RPMI8226 (cell line): ENCODE measurements at places on chromosomes 5 and 9.

GRCh38 chr5:172597755-172598155 lies 43.3 kb upstream of the NEURL1B start:
- DNase-seq: no peak

- no peak for DNase-seq
These were observed 317.6 kb downstream of the ENC1 start for GRCh38 chr5:74322944-74323343.

DNA sequence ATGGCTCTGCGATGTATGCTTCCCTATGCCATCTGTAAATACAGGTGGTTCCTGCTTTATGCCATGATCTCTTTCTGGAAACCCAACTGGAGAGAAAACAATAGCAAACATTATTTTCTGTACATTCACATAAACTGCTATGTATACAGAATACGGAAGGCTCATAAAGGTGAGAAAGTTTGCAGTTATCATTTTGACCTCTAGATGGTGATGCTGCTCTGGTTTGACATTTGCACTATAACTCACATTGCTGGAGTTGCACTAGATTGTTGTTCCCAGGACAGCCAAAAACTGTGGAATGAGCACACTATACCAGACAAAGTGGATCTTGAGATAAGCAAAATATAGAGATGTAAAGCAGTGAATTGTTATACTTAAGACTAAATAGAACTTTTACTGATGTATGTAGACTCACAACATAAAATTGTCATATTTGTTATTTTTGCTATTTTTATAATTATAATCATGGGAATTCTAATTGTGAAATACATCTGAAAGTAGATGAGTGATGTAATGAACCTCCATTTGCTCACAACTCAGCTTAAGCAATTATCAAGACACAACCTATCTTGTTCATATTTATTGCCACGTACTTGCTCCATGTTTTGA lies 246.5 kb downstream of the PTPRD start:
- DNase-seq: peak; percentile 37

- no peak for DNase-seq
These were observed 331.2 kb downstream of the NR2F1-AS1 start for GRCh38 chr5:93249651-93250289.
